ENCODE measurements at places on chromosomes 5 and 9.

DNA sequence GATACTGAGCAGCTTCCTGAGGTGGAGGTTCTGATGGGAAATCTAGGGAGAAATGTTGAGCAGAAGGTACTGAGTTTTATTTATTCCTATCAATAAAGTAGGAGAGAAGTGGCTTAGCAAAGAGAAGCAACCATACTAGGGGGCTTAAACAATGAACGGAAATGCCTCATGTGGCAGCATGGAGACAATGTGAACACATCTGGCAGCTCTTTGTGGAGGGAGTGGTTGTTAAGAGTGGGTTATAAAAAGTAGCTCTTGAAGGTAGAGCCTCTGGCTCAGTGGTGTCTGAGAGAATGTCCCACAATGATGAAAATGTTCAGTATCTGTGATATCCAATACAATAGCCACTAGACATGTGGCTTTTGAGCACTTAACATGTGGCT, 52.7 kb upstream of the EQTN start:
- no peak for DNase-seq

- DNase-seq: no peak
These were observed 72.1 kb downstream of the ABCA1 start for GRCh38 chr9:104855807-104856206.

GRCh38 chr5:8461543-8461942, 592.6 kb downstream of the MTRR start:
- DNase-seq: no peak

DNA sequence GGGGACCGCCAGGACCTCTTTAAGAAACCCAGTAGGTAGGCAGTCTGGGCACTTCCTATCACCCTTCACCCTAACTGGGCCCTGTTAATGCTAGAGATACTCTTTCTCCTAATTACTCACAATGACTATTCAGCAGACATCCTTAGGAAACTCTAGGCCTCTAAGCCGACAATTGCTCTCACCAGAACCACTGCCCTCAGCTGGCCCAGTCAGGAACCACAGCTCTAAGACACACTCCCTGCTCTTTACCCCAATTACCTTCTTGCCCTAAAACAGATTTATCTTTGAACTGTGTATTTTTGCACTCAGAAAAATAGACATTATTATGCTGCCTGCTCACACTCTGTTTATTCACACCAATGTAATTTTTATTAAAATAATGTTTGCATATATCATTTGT, 432.6 kb upstream of the SLC30A5 start:
- DNase-seq: peak; percentile 49

GRCh38 chr5:83097689-83098231, 20.4 kb downstream of the XRCC4 start:
- DNase-seq: peak; percentile 29

DNA sequence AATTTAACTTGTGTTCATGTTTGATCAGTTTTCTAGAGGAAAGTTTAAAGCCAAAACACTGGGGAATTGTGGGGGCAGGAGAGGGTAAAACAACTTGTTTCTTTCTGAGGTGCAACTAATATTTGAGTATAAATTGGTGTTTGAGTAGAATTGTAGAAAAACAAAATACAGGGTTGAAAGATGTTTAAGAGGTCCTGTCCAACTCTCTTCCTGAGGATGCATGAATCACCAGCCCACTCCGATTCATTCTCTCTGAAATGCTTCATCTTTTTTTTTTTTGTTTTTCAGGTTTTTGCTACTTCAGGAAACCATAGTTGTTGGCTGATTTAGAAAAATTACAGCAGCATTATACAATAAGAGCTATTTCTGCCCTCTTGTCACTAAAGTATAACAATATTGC, 42.4 kb upstream of the TMC1 start:
- DNase-seq: no peak

GRCh38 chr5:172502969-172503368, 48.6 kb upstream of the SH3PXD2B start:
- DNase-seq: no peak
